ENCODE measurements at places on chromosomes 11 and 22.

DNA sequence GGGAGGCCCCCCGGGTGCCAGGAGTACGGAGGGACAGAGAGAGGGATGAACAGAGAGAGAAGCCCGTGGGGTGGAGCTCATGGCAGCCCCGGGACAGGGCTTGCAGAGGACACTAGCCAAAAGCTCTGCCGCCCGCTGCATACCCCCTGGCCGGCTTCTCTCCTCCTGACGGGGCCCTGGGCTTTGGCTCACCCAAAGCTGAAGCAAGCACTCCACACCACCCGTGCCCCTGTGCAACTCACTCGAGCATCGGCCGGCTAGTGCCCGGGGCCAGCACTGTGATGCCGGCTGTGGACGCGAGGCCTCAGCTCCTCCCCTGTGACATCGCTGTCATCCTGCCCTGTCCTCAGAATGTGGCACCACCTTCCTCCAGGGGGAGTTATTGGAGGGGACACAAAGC is 429.6 kb downstream of the BRD1 start:
- no peak for DNase-seq

DNA sequence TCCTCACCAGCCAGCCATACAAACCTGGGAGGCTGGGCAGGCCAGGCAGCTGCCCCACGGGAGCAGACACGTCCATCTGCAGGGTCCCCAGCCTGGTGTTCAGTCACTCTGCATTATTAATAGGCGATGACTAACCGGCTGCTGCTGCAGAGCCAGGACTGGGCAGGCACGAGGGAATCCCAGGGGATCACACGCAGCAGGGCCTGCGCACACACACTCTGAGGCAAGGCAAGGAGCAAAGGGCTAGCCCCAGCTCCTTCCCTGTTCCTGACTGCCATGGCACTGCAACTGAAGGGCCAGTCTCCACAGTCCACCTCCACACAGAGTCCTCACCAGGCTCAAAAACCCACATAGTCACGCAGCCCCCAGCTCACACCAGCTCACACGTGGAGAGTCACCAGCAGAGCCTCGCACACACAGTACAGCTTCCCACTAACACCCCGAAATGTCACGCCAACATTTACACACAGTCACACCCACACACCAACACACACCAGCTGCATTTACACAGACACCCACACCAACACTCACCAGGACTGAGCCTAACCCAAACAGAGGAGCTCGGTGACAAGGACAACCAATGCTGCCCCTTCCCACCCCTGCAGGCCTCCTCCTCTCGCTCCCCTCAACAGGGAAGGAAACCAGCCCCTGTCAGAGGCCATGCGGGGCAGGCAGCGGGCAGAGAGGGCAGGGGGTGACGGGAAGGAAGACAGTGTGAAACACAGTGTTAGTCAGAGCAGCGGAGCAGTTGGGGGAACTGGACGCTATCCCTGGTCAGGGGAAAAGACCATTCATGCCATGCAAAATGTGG is 47.3 kb downstream of the NRXN2 start:
- DNase-seq, result peak; percentile 67

DNA sequence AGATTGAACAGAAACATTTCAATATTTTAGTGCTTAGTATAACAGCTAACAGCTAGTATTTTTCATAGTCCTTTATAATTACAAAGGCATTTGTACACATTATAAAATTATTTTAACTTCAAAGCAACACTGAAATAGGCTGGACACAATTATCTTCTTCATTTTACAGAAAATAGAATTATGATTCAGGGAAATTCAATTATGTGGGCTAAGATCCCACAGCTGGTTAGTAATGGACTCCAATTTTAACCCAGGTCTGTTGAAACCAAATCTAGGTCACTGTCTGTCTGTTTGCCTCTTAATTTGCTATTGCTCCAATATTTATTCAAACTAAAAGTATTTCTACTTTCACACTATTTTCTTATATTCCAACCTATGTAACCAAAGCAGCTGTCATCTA is 154.1 kb upstream of the CTSC start:
- no peak for DNase-seq

- DNase-seq, result no peak
Measured at GRCh38 chr11:129694538-129694937, 121.1 kb upstream of the TMEM45B start.

DNA sequence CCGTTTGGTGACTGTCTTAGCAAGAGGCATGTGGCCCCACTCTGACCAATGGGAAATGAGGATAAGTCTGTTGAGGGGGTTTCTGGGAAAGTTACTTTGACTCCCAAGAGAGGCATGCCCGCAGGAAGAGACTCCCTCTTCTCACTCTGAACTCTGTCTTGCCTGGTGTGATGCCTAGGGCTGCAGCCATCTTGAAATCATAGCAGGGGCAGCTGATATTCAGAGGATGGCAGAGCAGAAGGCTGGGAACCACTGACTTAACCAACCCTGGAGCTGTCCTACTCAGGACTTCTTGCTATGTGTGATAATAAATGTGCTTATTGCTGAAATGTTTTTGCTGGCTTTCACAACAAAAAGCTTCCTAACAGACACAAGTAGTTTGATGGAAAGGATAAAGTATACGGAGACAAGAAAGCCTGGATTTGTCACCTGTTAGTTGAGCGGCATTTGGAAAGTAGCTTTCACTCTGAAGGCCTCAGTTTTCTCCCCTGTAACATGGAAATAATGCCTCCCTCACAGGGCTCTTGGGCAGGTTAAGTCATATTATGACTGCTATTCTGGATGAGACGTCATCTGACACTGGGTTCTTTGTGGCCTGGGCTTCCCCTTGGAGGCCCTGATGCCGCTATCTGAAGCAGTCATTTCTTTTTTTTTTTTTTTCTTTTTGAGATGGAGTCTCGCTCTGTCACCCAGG is 128.5 kb downstream of the CEP164 start:
- DNase-seq, result no peak

GRCh38 chr11:400241-400689 is 6.3 kb downstream of the PKP3 start:
- no peak for DNase-seq

DNA sequence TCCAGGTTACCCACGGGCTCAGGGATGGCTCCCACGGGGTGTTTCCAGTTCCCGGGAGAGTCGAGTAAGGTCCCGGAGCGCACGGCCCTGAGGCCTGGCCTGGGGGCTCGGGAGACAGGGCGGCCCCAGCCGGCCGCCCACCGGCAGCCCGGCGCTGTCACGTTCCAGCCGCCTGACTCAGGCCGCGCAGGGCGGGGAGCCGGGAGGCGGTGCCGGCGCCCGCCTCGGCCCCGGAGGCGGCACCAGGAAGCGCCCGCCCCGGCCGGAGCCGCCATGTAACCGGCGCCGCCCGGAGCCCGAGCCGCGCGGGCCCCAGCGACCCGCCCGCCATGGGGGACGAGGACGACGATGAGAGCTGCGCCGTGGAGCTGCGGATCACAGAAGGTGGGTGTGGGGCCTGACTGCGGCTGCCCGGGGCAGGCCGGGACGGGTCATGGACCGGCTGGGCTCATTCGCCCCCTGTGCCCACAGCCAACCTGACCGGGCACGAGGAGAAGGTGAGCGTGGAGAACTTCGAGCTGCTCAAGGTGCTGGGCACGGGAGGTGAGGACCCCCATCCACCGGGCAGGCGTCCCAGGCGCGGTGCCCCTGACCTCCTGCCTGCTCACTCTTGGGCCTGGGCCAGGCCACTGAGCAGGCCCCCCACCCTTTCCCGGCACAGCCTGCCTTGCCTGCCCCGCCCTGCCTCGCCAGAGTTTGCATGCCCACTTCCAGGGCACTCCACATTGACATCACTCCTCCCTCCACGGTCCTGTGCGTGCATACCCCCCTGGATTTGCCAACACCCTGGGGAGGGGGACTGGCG is at the start of gene RPS6KA4:
Gene RPS6KA4 (plus strand): TSS at position 256 of the 805 bp plus-strand sequence. CDS start 74 bp downstream, at position 330.
- DNase-seq, result no peak

- DNase-seq, result no peak
Measured at GRCh38 chr11:35602160-35602793, 16.0 kb upstream of the FJX1 start.

DNA sequence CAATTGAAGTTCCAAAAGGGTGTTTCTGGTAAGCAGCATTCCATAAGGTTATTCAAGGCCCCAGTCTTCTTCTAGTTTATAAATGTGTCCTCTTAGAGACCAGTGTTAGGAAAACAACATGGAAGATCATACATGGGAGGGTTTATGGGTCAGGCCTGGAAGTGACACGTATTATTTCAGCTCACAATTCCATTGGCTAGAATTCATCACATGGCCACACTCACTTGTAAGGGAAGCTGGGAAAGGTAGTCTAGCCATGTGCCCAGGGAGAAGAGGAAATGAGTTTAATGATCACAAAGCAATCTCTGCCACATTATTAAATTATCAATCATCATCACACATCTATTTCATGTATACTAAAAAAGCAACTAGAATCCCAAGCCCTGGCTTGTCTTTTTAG is 181.7 kb upstream of the TBCEL start:
- DNase-seq, result no peak

DNA sequence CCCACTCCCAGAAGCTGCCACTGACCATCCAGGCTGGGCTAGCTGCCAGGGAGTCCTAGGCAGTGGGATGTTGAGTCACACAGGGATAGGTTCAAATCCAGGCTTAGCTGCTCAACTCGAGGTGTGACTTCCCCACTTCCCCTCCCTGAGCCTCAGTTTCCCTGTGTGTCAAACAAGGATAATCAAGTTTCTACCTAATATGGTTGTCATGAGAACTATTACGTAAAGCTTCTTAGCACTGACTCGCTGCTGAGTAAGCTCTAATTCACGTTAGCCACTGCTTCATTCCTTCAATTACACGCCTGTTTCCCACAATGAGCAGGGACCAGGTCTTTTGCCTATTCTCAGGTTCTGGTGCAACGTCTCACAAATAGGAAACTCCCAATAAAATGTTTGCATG is 67.7 kb downstream of the SEZ6L start:
- DNase-seq, result no peak

GRCh38 chr22:27628891-27629631 is 172.5 kb downstream of the MN1 start:
- no peak for DNase-seq

DNA sequence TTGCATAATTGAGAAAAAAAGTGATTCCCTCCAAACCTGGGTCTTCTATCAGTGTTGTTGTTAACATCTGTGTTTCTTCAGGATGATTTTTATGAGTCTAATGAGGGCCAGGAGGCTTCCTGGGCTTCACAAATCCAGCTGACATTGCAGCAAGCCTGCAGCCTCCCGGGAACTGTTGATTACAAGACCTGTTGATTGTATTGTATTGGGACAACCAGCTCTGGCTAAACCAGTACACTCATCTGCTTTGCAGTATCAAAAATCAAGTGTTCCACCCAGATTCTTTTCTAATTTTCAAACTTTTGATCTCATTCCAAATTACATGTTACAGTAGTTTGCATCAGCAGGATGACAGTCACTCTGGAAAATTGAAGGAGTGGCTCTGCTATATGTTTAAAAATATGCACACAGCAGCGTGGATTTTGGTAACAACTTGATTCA is 16.1 kb upstream of the PRSS23 start:
- DNase-seq, result peak; percentile 65

DNA sequence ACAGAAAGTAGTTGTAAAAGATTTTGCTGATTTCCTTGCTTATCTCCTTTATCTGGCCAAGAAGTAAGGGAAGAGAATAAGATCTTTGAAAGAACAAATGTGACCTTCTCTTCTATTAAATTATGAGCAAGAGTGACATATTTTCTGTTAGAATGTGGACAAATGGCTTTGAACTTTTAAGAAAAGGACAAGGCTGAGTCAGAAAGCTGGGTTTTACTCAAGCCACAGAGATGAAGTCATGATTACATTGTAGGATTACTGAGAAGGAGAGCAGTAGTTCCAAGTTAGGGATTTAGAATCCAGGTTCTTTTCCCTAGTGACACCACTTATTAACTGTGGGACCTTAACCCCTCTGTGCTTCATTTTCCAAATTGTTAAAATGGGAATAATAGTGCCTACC is 13.5 kb downstream of the CCDC90B start:
- no peak for DNase-seq

DNA sequence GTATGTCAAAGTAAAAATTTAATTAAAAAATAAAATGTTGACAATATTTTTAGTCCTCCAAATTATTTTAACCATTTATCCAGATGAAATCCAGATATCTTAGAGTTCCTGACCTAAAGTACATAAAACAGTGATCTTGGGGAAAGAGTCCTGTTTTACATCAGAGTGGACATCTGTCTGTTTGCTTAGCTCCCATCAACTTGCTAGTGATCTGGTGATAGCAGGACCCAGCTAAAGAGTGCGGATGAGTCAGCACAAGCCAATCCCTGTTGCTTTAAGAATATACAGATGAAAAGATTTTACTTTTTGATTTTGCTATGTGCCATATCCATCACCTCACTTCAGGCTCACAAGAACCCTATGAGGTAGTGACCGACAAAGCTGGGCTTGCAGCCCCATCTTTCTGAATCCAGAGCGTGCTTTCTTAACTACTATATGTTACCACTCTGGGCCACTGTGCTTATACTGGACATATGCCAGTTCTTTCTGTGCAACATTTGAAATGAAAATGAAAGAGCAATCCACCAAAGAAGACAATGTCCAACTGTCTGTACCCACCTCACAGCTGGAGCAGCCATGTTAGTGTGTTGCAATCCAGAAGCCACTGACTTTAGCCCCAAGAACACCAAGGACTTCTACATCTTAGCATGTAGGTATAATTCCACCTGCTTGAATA is 167.6 kb upstream of the SESN3 start:
- peak; percentile 60 for DNase-seq

- DNase-seq, result no peak
Measured at GRCh38 chr11:16799221-16799620, 60.8 kb downstream of the C11orf58 start.

DNA sequence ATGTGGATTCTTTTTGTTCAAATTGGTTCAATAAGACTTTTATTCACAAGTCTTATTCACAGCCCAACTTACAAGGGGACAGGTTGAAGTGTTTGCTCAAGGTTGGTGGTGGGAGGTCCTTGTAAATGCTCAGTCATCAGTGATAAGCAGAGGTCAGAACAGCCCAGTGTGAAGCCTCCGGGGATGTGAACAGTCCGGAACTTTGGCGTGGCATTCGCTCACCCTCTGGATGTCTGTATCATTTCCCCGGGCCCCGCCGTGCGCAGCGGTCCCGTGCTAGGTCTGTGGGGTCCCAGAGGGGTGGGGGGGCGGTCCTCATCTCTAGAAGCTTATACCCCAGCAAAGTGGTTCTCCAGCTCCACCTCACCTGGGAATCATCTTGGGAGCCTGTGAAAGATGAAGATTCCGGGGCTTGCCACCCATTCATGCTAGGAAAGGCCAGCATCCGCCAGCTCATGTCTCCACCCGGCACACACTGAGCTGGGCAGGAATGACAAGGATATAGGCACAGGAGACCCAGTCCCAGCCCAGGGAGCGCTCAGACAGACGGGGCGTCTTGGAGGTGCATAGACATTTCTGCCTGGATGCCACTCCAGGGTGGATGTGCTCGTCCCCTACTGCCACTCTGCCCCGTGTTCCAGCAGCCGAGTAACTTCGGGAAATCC is 327.5 kb downstream of the TBC1D22A start:
- no peak for DNase-seq

Measured in fibroblast of the conjunctiva (primary cell).